Left kidney (tissue), 8 donors: ENCODE measurements at places on chromosomes 16 and 17.

GRCh38 chr17:8745586-8746500 lies 1.2 kb upstream of the CCDC42 start:
- peak; percentile 76 for DNase-seq

DNA sequence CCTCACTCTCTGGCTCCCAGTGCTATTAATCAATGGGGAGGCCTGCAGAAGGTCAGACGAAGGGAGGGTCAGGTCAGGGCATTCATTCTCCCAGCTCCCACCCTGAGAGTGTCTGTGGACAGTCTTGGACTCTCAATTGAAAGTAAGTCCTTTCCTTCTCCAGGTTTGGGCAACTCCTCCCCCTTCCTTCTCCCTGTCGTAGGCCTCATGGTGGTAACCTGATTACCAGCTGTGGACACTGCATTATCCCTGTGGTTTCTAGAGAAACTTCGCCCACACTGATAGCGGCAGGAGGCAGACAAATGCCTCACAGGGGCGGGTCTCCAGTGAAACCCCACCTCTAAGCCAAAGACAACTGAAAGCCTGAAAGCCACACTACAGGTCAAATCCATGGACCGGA lies 57.7 kb upstream of the SLC25A19 start:
- no peak for DNase-seq

DNA sequence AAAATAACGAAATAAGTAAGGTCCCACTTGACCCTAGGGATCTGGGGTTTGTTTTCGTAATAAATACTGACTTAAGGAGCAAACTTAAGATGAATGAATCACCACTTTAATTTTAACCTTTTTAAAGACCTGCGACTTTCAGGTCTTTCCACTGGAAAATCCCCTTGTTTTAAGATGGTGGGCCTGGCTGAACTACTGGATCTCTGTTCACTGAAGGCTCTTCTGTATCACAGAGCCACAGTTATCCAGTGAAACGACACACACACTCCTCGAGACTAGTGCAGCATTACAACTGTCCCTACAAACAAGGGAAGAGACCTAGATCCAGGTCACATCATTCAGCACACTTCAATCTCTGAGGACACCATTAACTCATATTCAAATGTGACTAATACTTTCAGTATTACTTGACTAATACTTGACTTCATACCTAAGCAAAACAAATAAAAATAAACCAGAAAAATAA lies 299.0 kb downstream of the CEP112 start:
- DNase-seq, result no peak

DNA sequence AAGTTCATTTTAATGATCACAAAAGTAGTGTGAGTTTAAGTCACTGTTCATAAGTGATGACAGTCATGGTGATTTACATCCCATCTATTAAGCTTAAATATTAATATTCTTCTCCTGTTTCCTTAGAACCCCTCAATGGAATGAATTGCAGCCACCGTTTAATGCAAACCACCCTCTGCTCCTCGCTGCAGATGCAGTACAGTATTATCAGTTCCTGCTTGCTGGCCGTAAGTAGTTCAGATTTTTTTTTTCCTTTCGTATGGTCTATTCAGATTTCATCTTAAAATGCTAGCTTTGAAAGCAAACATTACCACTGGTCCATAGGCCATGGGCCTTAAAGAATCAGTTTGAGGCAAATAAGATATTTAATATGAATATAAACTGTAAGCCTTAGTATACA lies 359.0 kb upstream of the TBX2 start:
- DNase-seq, result no peak

DNA sequence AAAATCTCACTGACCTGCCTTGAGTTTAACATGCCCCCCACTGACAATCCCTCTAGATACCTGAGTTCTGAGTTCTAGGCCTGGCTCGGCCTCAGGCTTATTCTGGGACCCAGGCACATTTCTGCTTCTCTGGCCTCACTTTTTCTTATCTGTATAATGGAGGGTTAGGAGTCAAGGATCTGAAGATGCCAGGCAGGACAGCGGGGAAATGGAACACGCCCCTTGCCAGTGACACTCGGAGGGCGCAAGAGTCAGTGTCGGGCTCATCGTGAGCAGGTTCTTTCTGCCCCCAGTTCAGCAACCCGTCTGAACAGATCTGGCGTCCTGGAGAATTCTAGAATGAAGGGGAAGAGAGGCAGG lies 567 bp upstream of the MT3 start:
- DNase-seq, result no peak

DNA sequence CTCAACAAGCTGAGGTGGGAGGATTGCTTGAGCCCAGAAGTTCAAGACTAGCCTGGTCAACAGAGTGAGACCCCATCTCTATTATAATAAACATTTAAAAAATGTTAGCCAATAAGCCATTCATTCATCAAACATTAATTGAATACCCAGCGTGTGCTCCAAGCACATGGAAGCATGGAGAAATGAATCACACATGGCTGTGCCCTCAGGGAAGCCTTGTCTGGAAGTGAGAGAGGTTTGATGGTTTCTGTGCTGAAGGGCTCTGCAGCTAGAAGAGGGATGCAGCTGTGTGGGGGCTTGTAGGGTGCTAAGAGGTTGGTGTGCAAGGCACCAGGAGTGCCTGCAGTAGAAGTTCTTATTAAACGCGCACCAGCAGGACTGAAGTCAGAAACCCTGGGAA lies 11.2 kb downstream of the CYB5D2 start:
- DNase-seq, result no peak

- DNase-seq, result no peak
These were observed 35.9 kb downstream of the CBFA2T3 start for GRCh38 chr16:88940862-88941817.

GRCh38 chr17:75783803-75784472 lies 668 bp upstream of the UNK start:
- no peak for DNase-seq

DNA sequence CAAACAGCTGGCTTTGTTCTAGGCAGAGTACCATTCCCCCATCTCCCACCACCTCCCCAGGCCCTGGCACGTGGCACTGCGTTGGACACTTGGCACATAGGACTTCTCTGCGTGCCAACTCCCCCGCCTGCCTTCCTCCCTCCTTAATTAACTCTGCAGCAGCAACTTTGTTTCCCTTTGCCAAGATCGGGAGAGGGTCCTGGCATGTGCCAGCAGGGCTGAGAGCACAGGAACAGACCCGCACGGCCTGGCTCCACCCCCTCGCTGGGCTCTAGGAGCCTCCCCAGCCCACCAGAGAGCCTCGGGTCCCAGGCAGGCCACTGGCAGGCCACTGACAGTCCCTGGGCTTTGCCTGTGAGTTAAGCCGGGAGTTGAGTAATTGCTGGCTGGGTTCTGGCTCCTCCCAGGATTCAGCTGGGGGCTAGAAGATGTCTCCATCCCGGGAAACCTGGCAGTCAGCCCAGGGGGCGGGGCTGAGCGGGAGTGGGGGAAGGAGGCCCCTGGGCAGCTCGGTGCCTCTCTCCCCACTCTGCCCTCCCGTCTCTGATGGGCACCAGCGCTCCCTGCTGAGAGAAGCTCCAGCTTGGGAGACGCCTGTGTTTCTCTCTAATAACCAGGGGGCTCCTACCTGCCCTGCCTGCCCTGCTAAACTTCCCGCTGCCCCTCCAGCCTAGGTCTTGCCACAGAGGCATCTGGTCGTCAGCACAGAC lies 224.0 kb upstream of the TNRC6C start:
- DNase-seq, result peak; percentile 82

- DNase-seq, result no peak
These were observed 55.5 kb downstream of the OTOA start for GRCh38 chr16:21719283-21719682.

GRCh38 chr16:88927010-88927409 lies 50.0 kb downstream of the CBFA2T3 start:
- DNase-seq, result no peak
